Non-pigmented ciliary epithelial cell (primary cell): ENCODE measurements at places on chromosomes 2 and 18.

- no peak for DNase-seq
These were observed 264.5 kb downstream of the EIPR1 start for GRCh38 chr2:3113122-3113521.

DNA sequence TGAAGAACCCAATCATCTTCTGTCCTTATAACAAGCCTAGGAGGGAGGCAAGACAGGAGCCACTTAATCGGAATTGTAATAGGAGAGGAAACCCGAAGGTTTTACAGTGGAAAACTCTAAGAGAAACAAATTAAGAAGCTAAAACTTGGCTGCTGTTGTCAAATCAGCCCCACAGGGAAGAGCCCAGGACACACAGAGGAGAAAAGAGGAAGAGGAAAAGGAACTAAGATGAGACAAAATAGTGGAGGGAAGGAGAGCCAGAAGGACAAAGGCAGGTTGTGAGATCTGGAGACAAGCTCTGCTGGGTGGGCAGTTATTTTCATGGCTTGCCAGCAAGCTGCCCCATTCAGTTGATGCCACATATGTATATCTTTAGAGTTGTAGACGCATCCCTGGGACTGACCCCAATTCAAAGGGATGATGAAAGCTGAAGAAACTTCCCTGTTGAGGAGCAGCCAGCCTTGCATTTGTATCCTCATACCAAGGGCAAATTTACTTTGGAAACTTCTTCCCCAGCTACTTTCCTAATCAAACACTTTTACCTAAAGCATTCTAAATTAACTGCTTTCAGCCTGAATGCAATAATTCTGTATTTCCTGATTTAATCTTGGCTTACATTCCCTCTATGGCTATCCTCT is 499.8 kb upstream of the MEIS1 start:
- DNase-seq = no peak

- DNase-seq = no peak
These were observed 23.5 kb downstream of the MBP start for GRCh38 chr18:77108821-77109647.

- peak; percentile 17 for DNase-seq
These were observed 71.2 kb upstream of the CNTNAP5 start for GRCh38 chr2:123953846-123954245.

GRCh38 chr18:36843199-36843598 is 14.3 kb downstream of the KIAA1328 start:
- no peak for DNase-seq

DNA sequence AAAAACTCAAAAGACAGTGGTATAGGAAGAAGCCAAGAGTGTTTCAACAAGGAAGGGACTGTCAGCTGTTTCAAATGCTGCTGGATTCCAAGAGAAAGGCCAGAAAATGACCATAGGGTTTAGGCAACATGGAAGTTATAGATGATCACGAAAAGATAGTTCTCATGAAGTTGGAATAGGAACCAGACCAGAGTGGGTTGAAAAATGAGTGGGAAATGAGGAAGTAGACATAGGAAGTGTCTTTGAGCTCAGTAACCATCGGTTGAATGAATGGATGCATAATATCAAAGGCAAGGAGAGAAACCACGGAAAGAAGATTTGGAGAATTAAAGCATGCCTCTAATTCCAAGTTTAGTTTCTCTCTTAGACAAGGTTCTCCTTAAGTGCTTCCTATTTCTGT is 1.3 kb downstream of the NCAPH start:
- DNase-seq = no peak

GRCh38 chr2:112958428-112959108 is 19.2 kb upstream of the IL36G start:
- DNase-seq = peak; percentile 13
